RPMI7951 (cell line): ENCODE measurements at places on chromosomes 4 and X. TPM values are rescaled to one million over a fixed set of nuclear protein-coding genes. Genes with fewer than 3 reads are reported as not detected.

GRCh38 chr4:176432811-176433540 is 113.2 kb downstream of the SPCS3 start:
- no peak for DNase-seq

ASB12 gene
- not detected in 2 replicates for total RNA-seq

DNA sequence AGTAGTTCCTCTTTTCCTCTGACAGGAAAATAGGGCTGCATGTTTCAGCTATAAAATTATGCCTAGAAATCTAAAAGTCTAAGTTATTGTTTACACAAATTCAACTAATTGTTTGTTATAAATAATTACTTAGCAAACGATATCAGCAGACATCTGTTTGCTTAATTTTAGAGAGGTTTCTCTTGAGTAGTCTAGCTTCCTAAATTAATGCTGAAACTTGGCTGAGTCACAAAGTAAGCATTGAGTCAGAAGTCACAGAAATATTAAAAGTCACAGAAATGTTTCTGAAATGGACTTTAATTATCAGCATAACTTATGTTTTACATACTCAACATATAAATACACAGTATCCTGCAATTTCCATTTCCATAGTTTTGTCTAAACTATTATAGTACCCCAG is 1044.0 kb downstream of the CCSER1 start:
- DNase-seq: no peak

GABRQ gene
- total RNA-seq: 2.3 and 2.7 TPM in 2 replicates

MAGEB4 gene
- not detected in 2 replicates for total RNA-seq

TRAM1L1 gene
- total RNA-seq: 2.1 and 3.5 TPM in 2 replicates

XG gene
- total RNA-seq: not detected in 2 replicates

PLXNA3 gene
- total RNA-seq: 3.9 and 5.4 TPM in 2 replicates

GLRB gene
- total RNA-seq: 9.8 and 11.1 TPM in 2 replicates

GLOD5 gene
- total RNA-seq: not detected in 2 replicates

DNA sequence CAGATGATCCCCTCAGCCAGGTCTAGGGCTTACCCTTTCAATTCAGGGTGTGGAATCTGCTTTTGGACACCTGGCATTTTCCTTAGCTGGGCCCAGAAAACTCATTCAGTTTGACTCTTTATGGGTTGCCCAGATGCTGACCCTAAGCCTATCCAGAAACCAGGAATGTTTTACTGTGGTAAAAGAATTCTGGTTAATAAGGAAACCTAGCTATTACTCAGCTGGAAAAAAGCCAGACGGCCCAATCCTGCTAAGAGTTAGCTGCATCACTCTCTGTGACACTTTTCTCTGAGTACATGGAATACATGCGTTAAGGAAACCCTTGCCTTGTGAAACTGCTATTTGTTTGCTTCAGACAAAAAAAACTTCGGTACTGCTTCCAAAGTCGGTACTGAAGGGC is 28.0 kb downstream of the ING2 start:
- DNase-seq: peak; percentile 7

DNA sequence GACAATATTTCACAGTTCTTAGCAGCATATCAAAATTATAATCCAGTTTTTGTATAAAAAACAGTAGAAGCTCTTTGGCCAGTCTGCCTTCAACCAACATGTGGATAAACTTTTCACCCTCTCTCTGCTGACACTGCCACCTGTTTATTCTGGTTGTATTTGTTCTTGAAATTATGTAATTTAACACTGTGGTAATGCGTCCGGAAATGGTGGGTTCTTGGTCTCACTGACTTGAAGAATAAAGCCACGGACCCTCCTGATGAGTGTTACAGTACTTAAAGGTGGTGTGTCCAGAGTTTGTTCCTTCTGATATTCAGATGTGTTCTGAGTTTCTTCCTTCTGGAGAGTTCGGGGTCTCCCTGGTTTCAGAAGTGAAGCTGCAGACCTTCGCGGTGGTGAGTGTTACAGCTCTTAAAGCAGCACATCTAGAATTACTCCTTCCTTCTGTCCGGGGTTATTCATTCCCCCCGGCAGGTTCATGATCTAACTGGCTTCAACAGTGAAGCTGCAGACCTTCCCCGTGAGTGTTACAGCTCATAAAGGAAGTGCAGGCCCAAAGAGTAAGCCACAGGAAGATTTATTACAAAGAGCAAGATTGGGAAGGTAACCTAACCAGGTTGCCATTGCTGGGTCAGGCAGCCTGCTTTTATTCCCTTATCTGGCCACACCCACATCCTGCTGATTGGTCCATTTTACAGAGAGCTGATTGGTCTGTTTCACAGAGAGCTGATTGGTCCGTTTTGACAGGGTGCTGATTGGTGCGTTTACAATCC is 15.7 kb downstream of the FAM184B start:
- no peak for DNase-seq

- peak; percentile 84 for DNase-seq
These were observed 2407.1 kb downstream of the ARAP2 start for GRCh38 chr4:33837043-33837838.

- no peak for DNase-seq
These were observed 68.3 kb upstream of the PRPS1 start for GRCh38 chrX:107560041-107560440.

DNA sequence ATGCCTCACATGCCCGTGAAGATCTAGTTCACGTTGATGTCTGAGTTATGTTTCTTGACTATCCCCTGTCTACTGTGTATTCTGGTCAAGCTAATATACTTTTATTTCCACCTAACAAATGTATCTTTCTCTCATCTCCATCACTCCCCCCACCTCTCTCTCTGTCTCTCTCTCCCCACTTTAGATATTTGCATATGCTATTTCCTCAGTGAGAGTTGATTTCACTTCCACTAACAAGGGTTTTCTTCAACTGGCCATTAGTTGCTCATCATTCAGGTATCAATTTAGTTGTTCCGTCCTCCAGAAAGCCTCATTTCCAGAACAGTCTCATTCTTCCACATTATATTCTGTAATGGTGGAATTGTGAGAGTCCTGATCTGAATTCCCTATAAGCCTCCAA is 1777.8 kb upstream of the TENM3 start:
- DNase-seq: no peak

DNA sequence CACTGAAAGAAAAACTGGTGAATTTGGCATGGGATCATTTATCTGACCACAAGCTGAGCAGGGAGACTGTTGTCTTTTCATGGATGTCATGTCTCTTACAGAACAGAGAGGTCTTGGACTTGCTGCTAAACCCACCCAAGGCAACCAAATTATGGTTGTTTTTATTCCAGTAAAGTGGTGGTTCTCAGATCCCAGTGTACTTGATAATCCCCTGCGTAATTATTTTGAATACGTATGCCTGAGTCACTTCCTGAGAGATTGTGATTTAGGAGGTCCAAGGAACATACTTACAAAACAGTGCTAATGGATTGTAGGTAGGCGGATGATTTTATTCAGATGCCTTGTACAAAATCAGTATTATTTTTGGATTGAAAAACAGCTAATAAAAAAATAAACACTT is 585.6 kb downstream of the IL1RAPL1 start:
- no peak for DNase-seq

DOCK11 gene
- 19.5 and 26.3 TPM in 2 replicates for total RNA-seq

GRCh38 chr4:66694739-66695138 is 850.6 kb downstream of the CENPC start:
- DNase-seq: no peak

RFC1 gene
- total RNA-seq: 30.1 and 42.7 TPM in 2 replicates

DNA sequence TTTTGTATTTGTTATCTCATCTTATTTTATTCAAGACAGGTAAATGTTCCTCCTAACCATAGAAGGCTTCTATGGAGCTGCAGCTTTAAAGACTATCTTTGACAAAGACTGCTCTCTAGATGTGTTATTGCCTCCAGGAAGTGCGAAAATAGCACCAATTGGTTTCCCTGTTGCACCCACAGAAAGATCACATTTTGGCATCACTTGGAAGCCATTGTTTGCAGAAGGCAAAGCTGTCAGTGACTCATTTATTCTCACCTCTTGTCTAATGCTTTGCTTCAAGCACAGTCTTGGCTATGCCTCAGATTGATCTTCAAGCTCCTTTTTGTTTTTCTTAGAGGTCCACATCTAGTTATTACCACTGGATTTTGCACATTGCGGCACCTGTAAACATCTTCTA is 150.3 kb downstream of the PCDH7 start:
- no peak for DNase-seq

BTK gene
- not detected in 2 replicates for total RNA-seq

CDKL2 gene
- total RNA-seq: 2.1 and 2.9 TPM in 2 replicates

DNA sequence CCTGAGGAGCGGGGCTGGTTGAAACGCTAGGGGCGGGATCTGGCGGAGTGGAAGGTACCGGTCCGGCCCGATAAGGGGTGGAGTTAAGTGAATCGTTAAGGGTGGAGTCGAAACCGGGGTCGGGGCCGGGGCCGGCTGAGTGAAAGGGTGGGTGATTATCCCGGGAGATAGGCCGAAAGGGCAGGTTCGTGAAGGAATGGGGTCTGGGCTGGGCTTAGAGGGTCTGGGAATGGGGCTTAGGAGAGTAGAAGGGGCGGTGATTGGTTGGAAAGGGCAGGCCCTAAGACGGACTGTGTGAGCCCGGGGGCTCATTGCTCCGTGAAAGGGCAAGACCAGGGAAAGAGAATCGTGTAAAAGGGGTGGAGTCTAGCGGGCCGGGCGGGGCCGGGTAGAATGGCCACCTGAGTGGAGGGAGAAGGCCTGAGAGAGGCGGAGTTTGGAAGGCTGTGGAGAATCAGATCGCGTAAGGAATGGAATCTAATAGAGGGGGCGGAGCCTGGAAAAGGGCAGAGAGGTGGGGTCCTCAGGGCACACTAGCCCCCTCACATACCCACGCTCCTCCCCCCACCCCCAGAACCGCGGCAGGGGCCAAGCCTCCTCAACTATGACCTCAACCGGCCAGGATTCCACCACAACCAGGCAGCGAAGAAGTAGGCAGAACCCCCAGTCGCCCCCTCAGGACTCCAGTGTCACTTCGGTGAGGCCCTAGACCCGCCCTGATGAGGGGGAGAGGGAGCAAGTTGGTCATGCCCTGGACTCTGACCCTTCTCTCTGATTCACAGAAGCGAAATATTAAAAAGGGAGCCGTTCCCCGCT is 430 bp downstream of the HDAC6 start:
- DNase-seq: peak; percentile 90

GRCh38 chrX:129726307-129727111 is 12.3 kb upstream of the XPNPEP2 start:
- peak; percentile 45 for DNase-seq

- DNase-seq: no peak
These were observed 26.0 kb downstream of the LRIT3 start for GRCh38 chr4:109873791-109874514.

PI4K2B gene
- 23.6 and 25.6 TPM in 2 replicates for total RNA-seq

RENBP gene
- 1.7 and 1.9 TPM in 2 replicates for total RNA-seq

DNA sequence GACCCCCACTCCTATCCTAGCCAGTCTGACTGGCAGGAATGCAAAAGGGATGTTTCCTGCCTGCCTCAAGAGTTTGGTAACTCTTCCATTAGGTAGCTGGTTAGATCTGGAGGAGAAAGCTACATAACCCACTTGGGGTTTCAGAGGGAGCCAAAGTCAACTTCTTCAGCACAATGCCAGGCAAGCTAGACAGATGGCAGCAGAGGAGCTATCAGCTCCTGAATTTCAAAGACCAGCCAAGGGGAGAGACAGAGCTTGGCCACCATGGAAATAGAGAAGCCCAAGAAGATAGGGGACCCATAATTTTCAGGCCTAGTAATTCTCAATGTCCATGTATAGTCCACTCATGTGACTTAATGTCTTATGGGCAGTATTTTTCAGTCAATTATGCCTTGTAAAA is 56.4 kb downstream of the PGRMC1 start:
- peak; percentile 9 for DNase-seq

RASL11B gene
- 1.2 and 1.9 TPM in 2 replicates for total RNA-seq

GRCh38 chrX:45749375-45749774 is 548.7 kb upstream of the DIPK2B start:
- peak; percentile 47 for DNase-seq

- DNase-seq: no peak
These were observed 92.0 kb downstream of the ADRA2C start for GRCh38 chr4:3858046-3858730.

HMGN5 gene
- 1.2 and 3.4 TPM in 2 replicates for total RNA-seq

- DNase-seq: no peak
These were observed 124.7 kb upstream of the TMEM164 start for GRCh38 chrX:109878236-109878635.

- no peak for DNase-seq
These were observed 26.7 kb downstream of the LHFPL1 start for GRCh38 chrX:112653017-112653416.

JCHAIN gene
- not detected in 2 replicates for total RNA-seq

DNA sequence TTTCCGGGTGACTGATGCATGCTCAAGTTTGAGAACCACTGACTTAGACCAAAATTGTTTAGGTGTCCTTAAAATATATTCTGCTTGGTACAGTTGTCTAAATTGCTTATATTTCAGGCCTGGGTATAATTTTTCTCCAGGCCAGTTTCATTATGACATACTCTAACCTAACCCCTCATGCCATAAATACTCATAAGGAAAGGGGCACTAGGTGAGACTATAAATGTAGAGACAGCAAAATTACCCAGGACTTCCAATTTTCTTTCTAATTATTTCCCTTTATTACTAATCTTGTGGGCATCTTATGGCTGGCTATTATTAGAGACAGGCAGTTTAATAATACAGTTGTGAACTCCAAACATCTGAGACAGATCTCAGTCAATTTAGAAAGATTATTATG is 150.2 kb downstream of the RRAGB start:
- DNase-seq: no peak

DNA sequence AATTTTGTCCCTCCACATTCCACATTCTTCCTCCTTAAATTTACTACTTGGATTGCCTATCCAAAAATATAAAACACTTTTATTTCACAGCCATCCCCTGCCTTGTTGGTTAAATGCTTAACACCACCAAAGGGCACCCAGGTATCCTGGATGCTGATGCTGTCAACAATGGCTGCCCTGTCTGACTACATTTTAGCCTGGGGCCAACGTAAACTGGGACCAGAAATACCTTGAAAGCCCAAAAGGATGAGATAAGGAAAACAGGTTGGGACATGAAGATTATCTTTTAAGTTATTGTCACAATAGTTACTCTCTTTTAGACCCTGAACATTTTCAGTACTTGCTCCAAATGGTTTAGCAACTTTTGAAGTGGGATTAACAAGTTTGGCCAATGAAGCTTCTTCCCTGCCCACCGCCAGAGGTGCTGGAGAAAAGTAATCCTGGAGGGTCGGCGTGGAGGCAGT is 775 bp upstream of the YIPF6 start:
- peak; percentile 11 for DNase-seq
